ENCODE measurements at places on chromosomes 13 and 19.

GRCh38 chr19:54422136-54422535 lies 6.9 kb downstream of the TTYH1 start:
- no peak for DNase-seq

GRCh38 chr13:72740015-72740414 lies 12.3 kb downstream of the BORA start:
- no peak for DNase-seq

GRCh38 chr13:50244355-50244712 lies 229.1 kb downstream of the KCNRG start:
- no peak for DNase-seq

- DNase-seq: no peak
Measured at GRCh38 chr19:41401483-41401882, 3.9 kb downstream of the BCKDHA start.

- DNase-seq: no peak
Measured at GRCh38 chr13:102033857-102034331, 368.0 kb downstream of the FGF14 start.

- DNase-seq: peak; percentile 68
Measured at GRCh38 chr13:20489185-20489820, 36.4 kb downstream of the CRYL1 start.

DNA sequence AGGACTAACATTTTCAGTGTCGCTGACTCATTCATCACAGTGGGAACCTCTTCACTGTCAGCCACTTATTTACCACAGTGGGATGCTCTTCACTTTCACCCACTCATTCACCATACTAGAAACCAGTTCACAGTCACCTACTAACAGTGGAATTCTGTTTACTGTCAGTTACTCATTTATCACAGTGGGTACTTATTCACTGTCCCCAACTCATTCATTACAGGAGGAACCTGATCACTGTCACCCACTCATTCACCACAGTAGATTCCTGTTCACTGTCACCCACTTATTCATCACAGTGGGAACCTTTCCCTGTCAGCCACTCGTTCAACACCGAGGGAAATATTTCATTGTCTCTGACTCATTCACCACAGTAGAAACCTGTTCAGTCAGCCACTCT lies 10.1 kb upstream of the ZNF85 start:
- DNase-seq: no peak

DNA sequence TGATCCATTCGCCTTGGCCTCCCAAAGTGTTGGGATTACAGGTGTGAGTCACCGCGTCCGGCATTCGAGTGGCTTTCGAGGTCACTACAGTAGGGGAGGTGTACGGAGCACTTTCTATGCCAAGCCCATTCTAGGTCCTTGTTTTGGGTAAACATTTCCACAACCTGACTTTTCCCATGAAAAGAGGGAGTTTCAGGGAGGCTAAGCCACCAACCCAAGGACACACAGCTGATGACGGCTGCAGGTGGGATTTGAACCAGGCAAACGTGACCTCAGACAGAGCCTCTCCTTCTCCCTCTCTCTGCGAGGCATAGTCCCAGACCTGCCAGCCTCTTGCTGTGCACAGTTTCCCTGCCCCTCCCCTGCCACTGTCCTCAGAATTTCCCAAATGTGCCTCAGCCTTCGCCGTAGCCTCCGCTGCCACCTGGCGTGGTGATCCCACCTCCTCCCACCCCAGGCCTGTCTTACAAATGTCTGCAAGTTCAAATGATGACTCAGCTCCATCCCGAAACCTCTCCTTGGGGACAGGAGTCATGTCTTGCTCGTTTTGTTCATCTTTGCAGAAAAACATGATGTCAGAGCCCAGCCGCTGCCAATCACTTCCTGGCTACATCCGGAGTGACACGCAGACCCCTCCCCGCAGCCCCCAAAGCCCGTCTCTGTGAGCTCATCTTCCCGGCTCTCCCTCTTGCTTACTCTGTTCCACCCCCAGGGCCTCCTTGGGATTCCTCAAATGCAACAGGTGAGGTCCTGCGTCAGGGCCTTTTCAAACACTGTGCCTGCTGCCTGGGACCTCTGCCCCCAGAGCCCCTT lies 6.6 kb upstream of the GADD45B start:
- peak; percentile 39 for DNase-seq
